ENCODE measurements at places on chromosomes 6 and 20. TPM values are rescaled to one million over a fixed set of nuclear protein-coding genes. Genes with fewer than 3 reads are reported as not detected.

GRCh38 chr6:110491644-110492317, 15.4 kb upstream of the SLC22A16 start:
- no peaks in the 10 kb centered on the region for H3K27me3 ChIP-seq
- peak; percentile 62 for DNase-seq
- no peak overlapping the region for H3K27ac ChIP-seq
- no peak overlapping the region for H3K4me3 ChIP-seq

DNA sequence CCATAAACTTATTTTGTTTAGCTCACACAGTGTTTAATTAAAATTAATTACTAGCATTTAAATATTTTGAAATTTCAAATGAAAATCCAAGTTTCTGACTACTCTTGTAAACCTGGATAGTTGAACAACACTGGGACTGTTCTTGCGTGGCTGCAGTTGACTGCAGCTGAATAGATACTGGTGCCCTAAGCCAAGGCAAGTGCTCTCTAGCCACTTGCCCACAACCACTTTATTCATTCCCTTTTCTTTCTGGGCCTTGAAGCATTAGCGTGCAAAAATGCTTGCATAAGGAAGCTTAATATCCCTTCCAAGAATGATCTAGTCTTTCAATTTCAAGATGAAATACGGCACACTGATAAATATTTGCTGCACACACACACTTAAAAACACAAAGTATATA, 676.0 kb upstream of the MARCKS start:
- no peak for DNase-seq
- H3K27me3 ChIP-seq, result no peaks in the 10 kb centered on the region
- no peak overlapping the region for H3K4me3 ChIP-seq
- H3K36me3 ChIP-seq, result no peaks in the 10 kb centered on the region
- H3K4me1 ChIP-seq, result peaks cover 11% of the 10 kb centered on the region

The DPPA5 gene
- total RNA-seq, result not detected

DNA sequence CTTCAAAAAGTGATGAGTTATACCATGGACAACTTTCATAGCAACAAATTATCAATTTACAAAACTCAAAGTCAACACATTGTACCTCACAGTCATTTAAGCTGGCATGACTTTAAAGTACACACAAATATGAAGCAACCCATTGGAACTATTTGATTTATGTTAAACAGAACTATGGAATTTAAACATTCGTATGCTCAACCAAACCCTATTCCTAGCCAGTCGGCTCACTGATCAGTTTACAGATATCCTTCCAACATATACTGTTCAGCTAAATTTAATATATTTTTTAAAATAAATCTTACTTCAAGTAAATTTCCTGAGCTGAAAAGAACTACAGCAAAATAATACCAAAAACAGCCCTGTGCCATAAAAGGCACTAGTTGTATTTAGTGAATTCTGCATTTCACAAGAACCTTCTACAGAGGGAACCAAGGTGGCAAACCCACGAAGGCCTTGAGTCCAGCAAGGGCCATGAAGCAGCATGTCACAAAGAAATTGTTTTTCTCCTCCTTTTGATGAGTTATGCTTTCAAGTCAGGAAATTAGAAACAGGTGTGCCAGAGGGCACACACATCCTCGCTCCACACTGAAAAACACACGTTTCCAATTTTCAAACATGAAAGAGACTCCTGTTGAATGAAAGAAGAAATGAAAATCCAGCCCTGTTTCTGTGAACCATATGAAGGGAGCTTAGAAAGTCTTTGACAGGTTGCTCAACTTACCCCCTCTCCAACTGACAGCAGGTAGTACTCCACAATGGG, 122.8 kb downstream of the TASP1 start:
- no peaks in the 10 kb centered on the region for H3K27me3 ChIP-seq
- no peak overlapping the region for H3K27ac ChIP-seq
- no peak overlapping the region for H3K4me3 ChIP-seq
- H3K36me3 ChIP-seq, result no peaks in the 10 kb centered on the region
- no peak for DNase-seq

The OPRL1 gene
- total RNA-seq, result 0.93 TPM

Data from muscle of leg (tissue), 16 donors.